Activated naive CD8-positive, alpha-beta T cell treated with anti-CD3 and anti-CD28 coated beads for 36 hours (primary cell): ENCODE measurements at places on chromosomes 12 and 14.
A peak's percentile ranks its signal among the peaks of the same experiment; 100 is the strongest.

DNA sequence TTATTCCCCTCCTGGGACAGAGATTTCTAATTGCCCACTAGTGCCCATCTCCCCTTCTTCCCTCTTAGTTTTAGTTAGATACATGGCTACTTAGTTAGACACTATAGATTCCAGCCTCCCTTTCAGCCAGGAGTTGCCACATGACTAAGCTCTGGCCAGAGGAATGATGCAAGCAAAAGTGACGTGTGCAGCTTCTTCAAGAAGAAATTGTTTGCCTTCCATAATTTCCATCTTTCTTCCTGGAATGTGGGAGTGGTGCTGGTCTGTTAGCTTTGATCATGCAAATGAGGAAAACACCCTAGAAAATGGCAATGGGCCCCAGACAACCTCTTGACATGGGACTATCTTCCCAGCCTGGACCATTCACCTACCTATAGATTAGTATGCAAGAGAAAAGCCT lies 21.4 kb downstream of the CCDC177 start:
- no peaks in the 10 kb centered on the region for H3K4me1 ChIP-seq
- no peak for DNase-seq
- no peak overlapping the region for H3K4me3 ChIP-seq
- H3K27ac ChIP-seq, result no peak overlapping the region

- no peak overlapping the region for H3K4me3 ChIP-seq
- H3K4me1 ChIP-seq, result peaks cover 57% of the 10 kb centered on the region
- DNase-seq, result no peak
- peaks cover 33% of the 10 kb centered on the region for H3K36me3 ChIP-seq
Measured at GRCh38 chr12:54272214-54272613, 7.7 kb downstream of the CBX5 start.

DNA sequence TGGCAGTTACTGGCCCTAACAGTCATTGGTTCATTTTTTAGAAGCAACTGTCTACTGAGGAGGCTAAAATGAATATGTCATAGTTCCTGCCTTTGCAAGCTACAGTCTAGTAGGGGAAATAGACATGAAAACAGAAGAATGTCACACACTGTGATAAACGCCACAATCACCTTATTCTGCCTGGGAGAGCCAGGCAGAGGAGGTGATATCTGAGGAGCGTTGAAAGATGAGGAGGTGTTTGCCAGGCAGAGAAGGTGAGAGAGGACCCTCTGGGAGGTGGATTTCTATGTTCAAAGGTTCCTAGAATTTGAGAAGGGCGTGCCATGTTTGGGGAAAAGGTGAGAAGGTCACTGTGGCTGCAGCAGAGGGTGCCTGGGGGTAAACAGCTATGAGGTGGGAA lies 185.7 kb downstream of the PAX9 start:
- H3K36me3 ChIP-seq, result no peaks in the 10 kb centered on the region
- no peaks in the 10 kb centered on the region for H3K4me1 ChIP-seq
- no peak overlapping the region for H3K27ac ChIP-seq
- no peak overlapping the region for H3K4me3 ChIP-seq
- H3K27me3 ChIP-seq, result no peaks in the 10 kb centered on the region
- DNase-seq, result no peak

- no peak overlapping the region for H3K27ac ChIP-seq
- H3K4me3 ChIP-seq, result no peak overlapping the region
- no peak for DNase-seq
Measured at GRCh38 chr12:115140981-115141655, 457.1 kb upstream of the TBX3 start.

DNA sequence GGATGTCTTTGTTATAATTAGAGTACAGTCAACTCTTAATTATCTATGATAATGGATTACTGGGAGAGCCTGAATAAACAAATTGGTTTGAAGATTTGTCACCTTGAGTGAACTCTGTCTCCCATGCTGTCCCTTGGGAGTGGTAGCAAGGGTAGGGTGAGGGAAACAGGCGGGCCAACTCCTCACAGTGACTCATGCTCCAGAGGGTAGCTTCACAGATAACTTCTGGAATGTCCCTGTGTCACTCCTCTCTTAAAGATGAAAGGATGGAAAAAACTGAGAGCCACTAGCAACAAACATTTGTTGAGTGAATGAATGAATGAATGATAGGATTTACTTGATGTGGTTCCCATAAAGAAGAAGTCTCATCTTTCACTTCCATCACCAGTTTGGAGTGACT lies 53.5 kb downstream of the RASSF9 start:
- no peak overlapping the region for H3K4me3 ChIP-seq
- DNase-seq, result no peak
- no peak overlapping the region for H3K27ac ChIP-seq
- H3K4me1 ChIP-seq, result no peaks in the 10 kb centered on the region

DNA sequence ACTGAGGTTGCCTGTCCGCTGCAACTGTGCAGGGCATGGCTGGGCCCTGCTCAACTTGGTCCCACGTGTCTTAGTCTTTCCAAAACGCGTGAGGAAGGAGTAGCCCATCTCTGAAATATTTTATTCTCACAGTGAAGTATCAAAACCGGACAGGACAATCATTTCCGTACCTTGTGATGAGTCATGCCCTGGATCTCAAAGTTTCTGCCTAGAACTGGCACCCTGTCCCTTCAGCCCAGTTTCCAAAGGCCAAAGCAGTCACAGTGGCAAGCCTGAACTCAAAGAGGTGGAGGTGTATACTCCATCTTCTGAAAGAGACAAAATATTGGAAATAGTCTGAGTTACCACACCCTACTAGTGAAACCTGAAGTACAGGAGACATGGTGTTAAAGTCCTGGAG lies 28.5 kb upstream of the SRGAP1 start:
- H3K4me1 ChIP-seq, result peaks cover 20% of the 10 kb centered on the region
- H3K27ac ChIP-seq, result peak overlapping the region; percentile 52
- DNase-seq, result no peak
- H3K27me3 ChIP-seq, result peaks cover 32% of the 10 kb centered on the region
- H3K36me3 ChIP-seq, result peaks cover 2% of the 10 kb centered on the region

DNA sequence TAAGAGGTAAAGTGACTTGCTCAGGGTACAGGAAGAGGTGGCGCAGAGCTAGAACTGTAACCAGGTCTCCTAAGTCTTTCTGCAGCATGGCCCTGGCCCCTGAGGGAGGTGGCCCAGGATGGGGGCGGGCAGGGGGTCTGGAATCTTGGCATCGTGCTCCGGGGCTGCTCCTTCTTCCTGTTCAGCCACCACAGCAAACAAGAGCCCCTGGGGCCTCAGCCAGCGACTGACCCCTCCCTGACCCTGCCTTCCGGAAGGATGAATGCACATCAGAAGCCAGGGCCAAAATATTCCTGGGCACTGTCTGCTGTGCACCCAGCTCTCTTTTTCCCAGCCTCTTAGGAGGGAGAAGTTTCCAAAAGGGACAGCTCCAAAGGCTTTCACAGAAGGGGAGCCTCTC lies 242.8 kb downstream of the DPF3 start:
- no peak for DNase-seq
- no peaks in the 10 kb centered on the region for H3K27me3 ChIP-seq
- H3K4me1 ChIP-seq, result no peaks in the 10 kb centered on the region
- no peaks in the 10 kb centered on the region for H3K36me3 ChIP-seq
- H3K4me3 ChIP-seq, result no peak overlapping the region

- no peaks in the 10 kb centered on the region for H3K27me3 ChIP-seq
- no peaks in the 10 kb centered on the region for H3K36me3 ChIP-seq
- no peak for DNase-seq
- H3K4me1 ChIP-seq, result no peaks in the 10 kb centered on the region
- no peak overlapping the region for H3K4me3 ChIP-seq
Measured at GRCh38 chr12:24023081-24023480, 73.6 kb upstream of the SOX5 start.

GRCh38 chr14:24114532-24115421 lies at the start of the genes DCAF11 and NRL:
Gene DCAF11, plus strand, starts transcription at chr14:24114777. Its CDS starts 818 bp downstream, at chr14:24115595.
Gene NRL, minus strand, starts transcription at chr14:24114949. Its CDS starts 32,101 bp downstream, at chr14:24082848.
- peak within 1 kb of the TSS; percentile 95 for H3K4me3 ChIP-seq
- H3K27me3 ChIP-seq, result no peaks in the 10 kb centered on the region
- H3K4me1 ChIP-seq, result peaks cover 22% of the 10 kb centered on the region
- peak within 1 kb of the TSS; percentile 99 for H3K27ac ChIP-seq

DNA sequence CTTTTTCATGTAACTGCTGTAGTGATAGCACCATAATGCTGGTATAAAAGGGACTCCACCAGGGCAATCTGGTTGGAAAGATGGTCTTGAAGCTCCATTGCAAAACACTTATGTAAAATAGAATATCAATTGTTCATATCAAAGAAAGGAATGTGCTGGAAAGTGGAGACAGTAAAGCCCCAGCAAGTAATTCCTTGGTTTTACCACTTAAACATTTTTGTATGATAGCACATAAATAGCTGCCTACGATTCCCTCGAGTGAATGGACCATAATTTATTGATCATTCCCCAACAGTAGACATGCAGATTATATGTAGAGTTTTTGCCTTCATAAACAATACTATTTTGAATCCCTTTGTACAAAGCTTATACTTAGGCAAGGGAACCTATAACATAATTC lies 275.4 kb downstream of the PAWR start:
- H3K4me1 ChIP-seq, result no peaks in the 10 kb centered on the region
- no peak overlapping the region for H3K27ac ChIP-seq
- H3K27me3 ChIP-seq, result no peaks in the 10 kb centered on the region
- no peak overlapping the region for H3K4me3 ChIP-seq

DNA sequence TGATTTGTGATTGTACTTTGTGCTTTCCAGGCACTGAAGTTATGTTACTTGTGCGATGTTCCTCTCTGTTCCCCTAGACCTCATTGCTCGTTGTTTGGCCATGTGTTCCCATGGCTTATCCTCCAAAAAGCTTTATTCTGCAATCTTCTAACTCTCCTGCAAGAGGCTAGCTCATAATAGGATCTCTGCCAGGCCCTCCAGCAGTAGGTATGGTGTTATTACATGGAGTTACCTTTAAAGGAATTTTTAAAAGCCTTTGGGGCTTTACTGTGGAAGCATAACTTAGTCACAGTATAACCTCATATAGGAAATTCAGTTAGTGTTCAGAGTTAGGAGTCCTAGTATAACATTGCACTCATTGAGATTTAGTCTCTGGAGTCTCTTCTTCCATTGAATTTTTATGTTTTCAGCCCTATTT lies 292.3 kb downstream of the RAD51B start:
- H3K27me3 ChIP-seq, result no peaks in the 10 kb centered on the region
- H3K36me3 ChIP-seq, result no peaks in the 10 kb centered on the region
- no peak overlapping the region for H3K4me3 ChIP-seq

DNA sequence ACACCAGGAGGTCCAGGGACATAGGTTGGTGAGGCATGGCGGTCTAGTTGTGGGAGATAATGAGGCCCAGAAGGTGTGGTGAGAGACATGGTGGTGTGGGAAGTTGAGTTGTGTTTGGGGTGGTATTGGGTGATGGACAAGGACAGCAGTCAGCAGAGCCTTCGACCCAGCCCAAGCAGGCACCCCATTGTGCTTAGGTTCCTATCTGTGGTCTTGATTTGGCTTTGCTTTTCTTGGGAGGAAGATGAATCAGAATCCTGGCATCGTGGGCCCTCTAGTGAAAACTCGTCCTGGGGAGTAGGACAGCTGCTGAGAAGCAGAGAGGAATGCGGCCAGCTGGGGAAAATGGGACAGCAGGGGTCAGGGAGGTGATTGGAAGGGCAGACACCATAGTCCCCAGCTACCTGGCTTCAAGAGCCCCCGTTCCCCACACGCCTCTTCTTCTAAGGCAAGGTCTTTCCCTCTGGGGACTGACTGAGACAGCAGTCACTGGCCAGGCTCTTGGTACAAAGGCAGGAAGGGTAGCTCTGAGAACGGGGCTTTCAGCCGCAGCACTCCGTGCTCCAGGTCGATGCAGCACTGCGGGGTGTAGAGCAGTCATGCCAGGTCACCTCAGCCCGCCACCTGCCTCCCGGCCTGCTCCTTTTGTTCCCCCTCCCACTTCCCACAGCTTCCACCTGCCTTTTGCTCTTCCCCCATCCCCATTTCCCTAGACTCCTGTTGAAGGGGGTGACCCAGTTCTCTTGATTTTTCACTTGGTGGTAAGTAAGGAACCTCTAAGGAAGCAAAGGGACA lies 7.9 kb downstream of the NRIP2 start:
- no peak overlapping the region for H3K27ac ChIP-seq
- peaks cover 5% of the 10 kb centered on the region for H3K4me1 ChIP-seq
- no peak for DNase-seq
- H3K4me3 ChIP-seq, result no peak overlapping the region
- H3K36me3 ChIP-seq, result peaks cover 10% of the 10 kb centered on the region
- no peaks in the 10 kb centered on the region for H3K27me3 ChIP-seq

DNA sequence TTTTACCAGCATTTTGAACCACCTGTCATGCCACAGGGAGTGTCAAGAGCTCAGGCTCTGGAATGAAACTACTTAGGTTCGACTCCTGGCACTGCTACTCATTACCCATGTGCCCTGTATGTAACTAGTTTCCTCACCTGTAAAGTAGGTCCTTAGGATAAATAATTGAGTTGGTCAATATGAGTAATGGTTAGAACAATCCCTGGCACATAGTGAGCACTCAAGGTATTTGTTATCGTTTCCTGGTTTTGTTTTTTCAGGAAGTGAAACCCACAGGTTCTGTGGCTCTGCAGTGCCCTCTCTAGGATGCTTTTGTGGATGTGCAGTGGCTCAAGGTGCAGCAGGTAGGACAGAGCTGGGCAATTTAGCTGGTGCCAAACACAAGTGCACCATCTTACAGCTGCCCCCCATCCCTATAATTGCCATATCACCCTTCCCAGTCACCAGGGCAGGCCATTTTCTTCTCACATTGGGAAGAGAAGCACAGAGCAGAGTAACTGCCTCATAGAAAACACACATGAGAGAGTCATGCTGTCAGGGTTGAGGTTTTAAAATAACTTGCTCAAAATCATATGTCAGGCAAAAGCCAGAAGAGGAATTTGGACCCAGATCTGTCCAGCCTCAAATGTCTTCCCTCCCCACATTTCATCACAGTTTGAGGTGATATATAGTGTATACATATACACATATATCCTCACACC lies 297.5 kb downstream of the RPAP3 start:
- no peaks in the 10 kb centered on the region for H3K27me3 ChIP-seq
- no peak overlapping the region for H3K27ac ChIP-seq
- H3K4me1 ChIP-seq, result peaks cover 67% of the 10 kb centered on the region
- H3K4me3 ChIP-seq, result no peak overlapping the region

- H3K36me3 ChIP-seq, result no peaks in the 10 kb centered on the region
- H3K27me3 ChIP-seq, result peaks cover 34% of the 10 kb centered on the region
- DNase-seq, result peak; percentile 76
- H3K4me1 ChIP-seq, result peaks cover 4% of the 10 kb centered on the region
- peak overlapping the region; percentile 71 for H3K4me3 ChIP-seq
Measured at GRCh38 chr12:21527451-21528180, 1.5 kb downstream of the SPX start.
